Stimulated activated CD4-positive, alpha-beta T cell treated with anti-CD3 and anti-CD28 coated beads, Interleukin-15, amount 100 ng/mL, for 1 hour (primary cell): ENCODE measurements at places on chromosomes 5 and 9.

DNA sequence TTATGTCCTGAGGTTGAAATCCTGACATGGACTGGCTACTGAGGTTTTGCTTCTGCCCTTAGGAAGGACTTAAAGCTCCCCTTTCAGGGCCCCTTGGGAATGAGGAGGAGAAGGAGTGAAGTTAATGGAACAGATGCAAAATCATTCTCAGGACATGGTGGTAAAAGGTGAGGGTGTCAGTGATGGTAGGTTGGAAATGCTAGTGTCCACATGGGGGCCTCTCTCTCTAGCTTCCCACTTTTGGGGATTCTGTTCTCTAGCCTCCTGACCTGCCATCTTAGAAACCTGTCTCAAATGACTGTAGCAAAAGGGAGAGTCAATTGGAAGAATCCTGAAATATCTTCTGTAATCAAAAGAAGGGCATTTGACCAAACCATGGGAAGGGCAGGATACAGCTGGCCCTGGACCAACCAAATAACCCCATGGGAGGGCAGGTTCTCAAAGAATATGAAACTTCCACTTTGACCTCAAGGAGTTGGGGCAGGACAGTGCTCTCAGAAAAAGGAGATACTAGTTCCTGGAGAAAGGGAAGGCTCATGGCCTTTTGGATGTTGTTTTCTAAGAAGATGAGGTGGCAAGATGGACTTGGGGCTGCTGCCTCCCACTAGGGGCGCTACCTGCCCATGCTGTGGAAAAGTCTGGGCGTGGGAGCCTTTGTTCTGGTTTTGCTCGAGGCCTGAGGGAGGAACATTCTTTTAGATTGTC, 21.2 kb upstream of the MLANA start:
- peak; percentile 13 for DNase-seq

DNA sequence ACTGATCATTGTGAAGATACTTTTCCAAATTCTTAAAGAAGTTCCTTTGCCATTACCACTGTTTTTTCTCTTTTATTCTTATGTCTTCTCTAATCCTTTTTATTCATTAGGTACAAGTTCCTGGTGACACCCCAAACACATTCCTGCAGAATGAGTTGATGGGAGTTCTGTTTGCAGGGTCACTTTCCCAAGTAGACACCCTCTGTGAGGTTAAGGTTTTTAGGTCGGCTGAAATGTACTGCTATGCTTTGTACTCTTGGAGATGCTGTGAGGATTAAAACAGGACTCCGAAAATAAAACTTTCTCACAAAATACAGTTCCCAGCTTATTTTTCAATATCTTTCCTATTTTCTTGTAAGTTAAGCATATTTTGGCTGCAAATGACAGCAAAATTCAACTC, 143.3 kb upstream of the TLE4 start:
- DNase-seq, result no peak

DNA sequence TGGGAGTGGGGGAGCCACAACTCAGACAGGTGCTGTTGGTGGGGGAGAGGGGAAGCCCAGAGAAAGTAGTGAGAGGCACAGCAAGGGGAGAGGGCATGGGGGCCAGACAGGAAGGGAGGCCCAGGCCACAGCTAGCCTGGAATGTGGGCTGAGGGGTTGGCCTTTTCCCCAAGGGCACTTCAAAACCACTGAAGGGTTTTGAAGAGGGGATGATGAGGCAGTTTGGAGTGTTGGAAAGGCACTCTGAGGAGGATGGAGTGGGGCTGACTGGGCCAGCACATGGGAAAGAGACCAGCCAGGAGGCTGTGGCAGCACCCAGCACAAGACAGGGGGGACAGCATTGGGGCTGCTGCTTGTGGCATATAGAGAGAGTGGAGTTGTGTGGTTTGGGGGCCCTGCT, 3.8 kb downstream of the PSD2 start:
- DNase-seq, result no peak

- DNase-seq, result no peak
Observed at GRCh38 chr5:132830436-132831094, at the start of gene SHROOM1. SHROOM1 (minus strand) TSS chr5:132830647; CDS start chr5:132826140, 4,507 bp downstream.

GRCh38 chr5:143635146-143635752, 176.7 kb upstream of the HMHB1 start:
- no peak for DNase-seq

DNA sequence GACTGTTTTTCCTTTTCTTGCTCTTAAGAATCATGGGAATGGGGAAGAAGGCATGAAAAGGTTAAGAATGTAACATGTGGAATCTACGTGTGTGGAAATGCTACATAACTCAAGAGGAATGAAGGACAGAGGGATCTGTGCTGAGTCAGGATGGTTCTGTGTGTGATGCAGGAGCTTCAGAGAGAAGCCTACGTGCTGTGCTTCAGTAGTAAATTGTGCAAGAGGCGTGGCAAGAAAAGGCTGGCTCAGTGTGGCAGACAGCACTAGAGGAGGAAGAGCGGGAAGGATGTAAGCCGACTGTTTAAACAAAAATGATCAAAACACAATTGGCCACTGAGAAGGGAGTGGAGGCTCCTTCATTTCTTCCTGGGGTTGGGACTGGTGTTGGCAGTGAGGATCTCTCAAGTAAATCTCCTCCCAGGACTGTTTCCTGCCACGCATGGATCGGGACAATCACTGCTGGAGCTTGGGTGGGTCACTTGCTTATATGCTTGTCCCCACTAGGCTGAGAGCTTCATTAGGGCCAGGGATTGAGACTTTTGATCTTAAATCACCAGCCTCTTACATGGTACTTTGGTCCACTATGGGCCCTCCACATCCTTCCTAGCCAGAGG, 59.4 kb upstream of the BASP1 start:
- no peak for DNase-seq

GRCh38 chr5:157387041-157387563, 72.9 kb upstream of the NIPAL4 start:
- no peak for DNase-seq

GRCh38 chr5:124748687-124749594, 2.5 kb upstream of the ZNF608 start:
- DNase-seq, result no peak

GRCh38 chr5:56326116-56326515, 93.0 kb upstream of the ANKRD55 start:
- DNase-seq, result no peak

DNA sequence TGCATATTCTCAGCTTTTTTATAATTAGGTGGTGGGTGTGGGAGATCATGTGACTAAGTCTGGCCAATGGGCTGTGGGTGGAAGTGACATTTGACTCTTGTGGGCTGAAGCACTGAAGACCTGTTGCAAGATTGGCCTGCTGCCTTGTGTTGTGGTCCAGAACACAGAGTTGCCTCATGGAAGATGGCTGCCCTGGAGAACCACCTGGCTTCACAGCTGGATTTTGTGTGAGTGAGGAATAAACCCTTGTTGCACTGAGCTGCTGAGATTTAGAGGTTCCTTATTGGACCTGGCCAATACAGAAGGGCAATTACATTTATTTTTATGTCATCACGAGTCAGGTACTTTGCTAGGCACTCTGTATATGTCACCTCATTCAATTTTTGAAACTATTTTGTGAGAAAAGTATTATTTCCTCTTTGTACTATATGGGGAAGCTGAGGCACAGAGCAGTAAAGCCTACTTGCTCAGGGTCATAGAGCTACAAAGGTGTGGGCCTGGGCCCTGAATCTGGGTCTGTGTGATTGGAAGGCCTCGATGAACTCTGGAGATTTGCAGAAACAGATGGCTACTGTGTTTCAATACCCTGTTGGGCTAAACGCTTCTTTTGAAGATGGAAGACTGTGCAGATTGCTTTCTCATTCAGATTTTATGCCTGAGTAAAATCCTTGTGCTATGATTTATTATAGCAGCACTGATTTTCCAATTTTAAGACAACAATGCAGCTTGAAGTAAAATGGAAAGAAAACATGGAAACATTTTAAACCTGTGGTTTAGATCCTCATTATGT, 71.2 kb upstream of the TBC1D2 start:
- DNase-seq, result no peak

DNA sequence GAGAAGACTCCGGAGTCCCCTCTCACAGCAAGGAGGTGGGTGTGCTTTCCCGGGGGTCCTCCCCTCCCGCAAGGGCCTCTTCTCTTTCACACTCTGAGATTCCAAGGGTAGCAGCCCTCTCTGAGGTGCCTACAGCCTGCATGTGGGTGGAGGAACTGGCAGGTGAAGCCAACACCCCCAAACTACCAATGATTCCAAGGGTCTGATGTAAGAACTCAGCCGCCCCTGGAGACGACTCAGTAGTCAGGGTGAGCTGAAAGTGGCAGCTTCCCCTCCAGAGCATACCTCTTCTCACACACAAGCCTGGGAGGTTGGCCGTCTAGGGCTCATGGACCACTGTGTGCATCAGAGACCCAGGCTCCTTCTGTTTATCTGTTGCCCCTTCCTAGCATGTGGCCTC, 66.1 kb downstream of the TSPAN17 start:
- DNase-seq, result no peak

DNA sequence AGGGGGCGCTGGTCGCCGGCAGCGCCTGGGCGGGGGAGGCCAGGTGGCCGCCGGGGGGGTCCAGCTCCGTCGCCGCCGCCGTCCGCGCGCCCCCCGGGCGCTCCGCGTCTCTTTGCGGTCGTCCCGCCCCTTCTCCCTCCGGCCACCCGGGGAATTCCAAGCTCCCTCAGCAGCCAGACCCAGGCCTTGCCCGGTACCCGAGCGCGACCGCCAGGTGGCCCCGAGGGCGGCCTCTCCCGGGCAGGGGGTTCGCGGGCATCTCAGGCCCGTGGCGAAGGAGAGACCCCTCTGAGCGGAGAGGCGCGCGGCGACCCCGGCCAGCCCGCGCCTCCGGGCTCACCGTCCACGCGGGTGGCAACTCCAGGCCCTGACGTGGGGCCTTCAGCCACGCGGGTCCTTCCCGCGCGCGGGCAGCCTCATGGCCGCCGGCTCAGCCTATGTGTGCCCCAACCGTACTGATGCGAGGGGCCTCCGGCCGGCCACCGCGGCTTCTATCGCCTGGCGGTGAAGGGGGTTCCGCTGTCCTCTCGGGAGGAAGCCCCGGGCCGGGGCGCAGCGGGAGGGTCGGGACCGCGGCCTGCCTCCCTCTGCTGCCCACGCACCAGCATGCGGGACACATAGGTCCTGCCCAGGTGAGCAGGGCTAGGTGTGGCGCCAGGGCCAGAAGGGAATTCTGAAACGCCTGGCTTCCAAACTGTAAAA, 529 bp upstream of the NRARP start:
- DNase-seq, result no peak

- DNase-seq, result no peak
Observed at GRCh38 chr5:76695346-76695745, 20.6 kb upstream of the F2R start.

- DNase-seq, result no peak
Observed at GRCh38 chr5:10333154-10334006, 20.1 kb upstream of the MARCHF6 start.

- DNase-seq, result no peak
Observed at GRCh38 chr9:81741103-81741502, 51.8 kb upstream of the TLE1 start.

GRCh38 chr5:169100735-169101075, 200.2 kb downstream of the SLIT3 start:
- DNase-seq, result no peak

GRCh38 chr5:102700916-102701315, 54.2 kb upstream of the PAM start:
- DNase-seq, result no peak

- DNase-seq, result no peak
Observed at GRCh38 chr9:117656002-117656401, 48.2 kb upstream of the TLR4 start.

DNA sequence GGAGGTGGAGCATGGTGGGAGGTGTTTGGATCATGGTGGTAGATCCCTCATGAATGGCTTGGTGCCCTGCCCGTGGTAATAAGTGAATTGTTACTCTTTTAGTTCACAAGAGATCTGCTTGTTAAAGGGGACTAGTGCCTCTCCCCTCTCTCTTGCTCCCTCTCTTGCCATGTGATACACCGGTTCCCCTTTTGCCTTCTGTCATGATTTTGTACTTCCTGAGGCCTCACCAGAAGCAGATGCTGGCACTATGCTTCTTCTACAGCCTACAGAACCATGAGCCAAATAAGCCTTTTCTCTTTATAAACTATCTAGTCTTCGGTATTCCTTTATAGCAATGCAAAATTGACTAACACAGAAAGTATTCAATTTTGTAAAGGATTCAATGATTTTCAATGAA, 817.1 kb downstream of the TLR4 start:
- DNase-seq, result no peak

GRCh38 chr5:152144030-152144429, 219.4 kb upstream of the GLRA1 start:
- DNase-seq, result no peak

DNA sequence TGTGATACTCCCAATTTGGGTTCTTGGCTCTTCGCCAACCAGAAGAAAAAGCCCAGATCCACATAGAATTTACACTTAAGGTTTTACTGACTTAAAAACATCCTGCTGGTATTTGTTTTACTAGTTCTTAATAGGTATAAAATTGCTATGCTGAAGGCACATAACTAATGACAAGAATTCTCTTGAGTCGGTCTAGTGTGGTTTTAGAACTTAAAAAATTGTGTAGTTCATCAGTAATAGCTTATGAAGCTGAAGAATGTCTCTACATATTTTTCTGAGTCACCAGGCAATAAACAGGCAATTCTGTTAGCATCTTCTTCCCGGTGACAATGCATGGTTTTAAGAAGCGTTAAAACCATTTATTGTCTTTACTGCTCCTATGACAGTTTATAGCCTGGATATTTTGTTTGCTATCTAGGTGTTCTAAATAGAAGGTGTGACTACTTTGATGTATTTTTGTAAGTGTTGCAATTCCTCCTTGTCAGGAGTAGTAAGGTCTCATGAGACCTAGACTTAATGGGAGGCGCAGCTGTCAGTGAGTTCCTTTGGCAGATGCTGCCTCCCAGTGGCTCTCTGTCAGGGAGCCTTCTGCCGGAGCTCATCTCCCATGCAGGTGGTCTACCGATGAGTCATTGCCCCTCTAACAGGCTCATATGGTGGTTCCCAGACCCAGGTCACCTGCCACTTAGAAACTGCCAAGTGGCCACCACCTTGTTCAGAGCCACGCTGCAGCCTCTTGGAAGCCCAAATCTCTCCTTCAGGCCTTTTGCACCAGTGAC, 173.8 kb downstream of the MAST4 start:
- no peak for DNase-seq

GRCh38 chr9:108618906-108619550, 236.8 kb downstream of the ACTL7B start:
- no peak for DNase-seq

DNA sequence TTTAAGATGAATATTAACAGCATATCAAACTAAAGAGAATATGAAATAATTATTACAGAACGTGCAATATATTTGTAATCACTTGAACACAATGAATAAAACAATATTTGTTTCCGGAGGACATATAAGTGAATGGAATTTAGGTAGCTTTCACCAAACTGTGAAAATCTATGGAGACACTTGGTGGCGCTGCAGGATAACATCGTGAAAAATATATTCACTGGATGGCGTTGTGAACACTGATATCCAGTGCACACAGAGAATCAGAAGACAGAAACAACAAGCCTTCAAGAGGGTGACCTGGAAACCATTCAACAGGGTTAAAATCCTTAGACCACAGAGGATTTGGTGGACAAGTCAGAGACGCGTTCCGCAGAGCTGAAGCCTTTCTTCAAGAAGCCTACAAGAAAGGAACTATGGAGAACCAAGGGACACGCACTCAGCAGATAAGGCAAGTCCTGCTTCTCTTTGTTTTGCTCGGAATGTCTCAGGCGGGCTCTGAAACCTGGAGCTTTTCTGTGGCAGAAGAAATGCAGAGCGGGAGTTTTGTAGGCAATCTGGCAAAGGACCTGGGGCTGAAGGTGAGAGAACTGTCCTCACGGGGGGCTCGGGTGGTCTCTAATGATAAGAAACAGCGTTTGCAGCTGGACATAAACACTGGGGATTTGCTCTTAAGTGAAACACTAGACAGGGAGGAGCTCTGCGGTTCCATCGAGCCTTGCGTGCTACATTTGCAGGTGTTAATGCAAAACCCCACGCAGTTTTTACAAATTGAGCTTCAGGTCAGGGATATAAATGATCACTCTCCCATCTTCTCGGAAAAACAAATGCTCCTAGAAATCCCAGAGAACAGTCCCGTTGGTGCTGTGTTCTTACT, at the start of gene PCDHB11:
PCDHB11 (plus strand) TSS at position 269 of the 877 bp plus-strand sequence; CDS start at position 417, 148 bp downstream.
- no peak for DNase-seq
